Pericardium fibroblast (primary cell): ENCODE measurements at places on chromosomes 16 and 17. TPM values are rescaled to one million over a fixed set of nuclear protein-coding genes. Genes with fewer than 3 reads are reported as not detected.

The HEATR9 gene
- total RNA-seq: not detected in 2 replicates

The ABCA8 gene
- total RNA-seq: 58.8 and 67.2 TPM in 2 replicates

The CCDC154 gene
- total RNA-seq: 0.26 and 0.58 TPM in 2 replicates

The GPRC5B gene
- total RNA-seq: 16.4 and 28.4 TPM in 2 replicates

The INCA1 gene
- 0.47 and 1.6 TPM in 2 replicates for total RNA-seq

The EME1 gene
- 0.35 and 3.4 TPM in 2 replicates for total RNA-seq

The TIMM22 gene
- total RNA-seq: 12.6 and 14.9 TPM in 2 replicates

The MRPL12 gene
- total RNA-seq: 51.1 and 76.6 TPM in 2 replicates

The CCL1 gene
- total RNA-seq: not detected in 2 replicates

The SUPT6H gene
- 29.5 and 30.7 TPM in 2 replicates for total RNA-seq

The FKBP10 gene
- total RNA-seq: 285 and 416 TPM in 2 replicates

The IRX6 gene
- not detected in 2 replicates for total RNA-seq

The ZP2 gene
- not detected in 2 replicates for total RNA-seq

The CLEC19A gene
- total RNA-seq: not detected in 2 replicates

The ABAT gene
- total RNA-seq: 7.2 and 7.8 TPM in 2 replicates

The ARL5C gene
- total RNA-seq: not detected in 2 replicates

The CD300H gene
- total RNA-seq: not detected in 2 replicates

The ENO3 gene
- 1.6 and 10.7 TPM in 2 replicates for total RNA-seq

The FOXO3B gene
- total RNA-seq: 6.0 and 7.8 TPM in 2 replicates

The HID1 gene
- total RNA-seq: 5.2 TPM in 1 of 2 replicates, not detected in the other

The COQ9 gene
- total RNA-seq: 24.5 and 27.1 TPM in 2 replicates

The ST6GALNAC2 gene
- total RNA-seq: 0.82 and 2.4 TPM in 2 replicates

The CES3 gene
- total RNA-seq: not detected in 2 replicates

The ZNF668 gene
- 13.5 and 16.9 TPM in 2 replicates for total RNA-seq

The ZNF75A gene
- total RNA-seq: 8.9 and 20.7 TPM in 2 replicates

The TBC1D26 gene
- total RNA-seq: not detected in 2 replicates

The CLEC18A gene
- total RNA-seq: 0.12 TPM in 1 of 2 replicates, not detected in the other

The TPSAB1 gene
- not detected in 2 replicates for total RNA-seq

The SCGB1C2 gene
- total RNA-seq: not detected in 2 replicates

The KRT28 gene
- total RNA-seq: not detected in 2 replicates

The PRSS33 gene
- total RNA-seq: not detected in 2 replicates

The TEPSIN gene
- total RNA-seq: 19.2 and 24.2 TPM in 2 replicates

The DPEP1 gene
- total RNA-seq: 2.8 and 5.5 TPM in 2 replicates

The C17orf50 gene
- total RNA-seq: not detected in 2 replicates

The CMTM2 gene
- total RNA-seq: not detected in 2 replicates

The CCP110 gene
- total RNA-seq: 3.4 and 4.4 TPM in 2 replicates

The JMJD6 gene
- total RNA-seq: 10.0 and 19.8 TPM in 2 replicates

The MAP2K3 gene
- 11.3 and 12.4 TPM in 2 replicates for total RNA-seq

The ASPHD1 gene
- 11.7 and 20.4 TPM in 2 replicates for total RNA-seq

The TP53TG3D gene
- total RNA-seq: 0.26 TPM in 1 of 2 replicates, not detected in the other

The SPNS2 gene
- total RNA-seq: 7.7 and 8.5 TPM in 2 replicates

The RNF167 gene
- total RNA-seq: 55.7 and 65.9 TPM in 2 replicates

The GPR179 gene
- under 0.01 TPM in 1 of 2 replicates, not detected in the other for total RNA-seq

The ZFPM1 gene
- 2.8 TPM in 2 replicates for total RNA-seq

The KRT24 gene
- total RNA-seq: not detected in 2 replicates

The VASN gene
- 214 and 253 TPM in 2 replicates for total RNA-seq

The NHERF2 gene
- 19.3 and 52.7 TPM in 2 replicates for total RNA-seq

The HS3ST2 gene
- total RNA-seq: not detected in 2 replicates

The MYH8 gene
- total RNA-seq: 4.1 TPM in 1 of 2 replicates, not detected in the other

The GGT6 gene
- total RNA-seq: not detected in 2 replicates

The GSDMA gene
- not detected in 2 replicates for total RNA-seq

The OTOP3 gene
- total RNA-seq: not detected in 2 replicates

The ALDH3A2 gene
- total RNA-seq: 38.4 and 61.7 TPM in 2 replicates

The TP53TG3 gene
- total RNA-seq: not detected in 2 replicates

The ABCC12 gene
- under 0.01 TPM in 1 of 2 replicates, not detected in the other for total RNA-seq
